Osteoblast (primary cell): ENCODE measurements at places on chromosomes 1 and 21. TPM values are rescaled to one million over a fixed set of nuclear protein-coding genes. Genes with fewer than 3 reads are reported as not detected.

Gene GIPC2
- total RNA-seq = 0.29 and 0.36 TPM in 2 replicates

Gene KIF14
- 1.8 and 2.1 TPM in 2 replicates for total RNA-seq

Gene FAAH
- 2.4 and 4.0 TPM in 2 replicates for total RNA-seq

Gene AMY2B
- total RNA-seq = 6.2 and 6.8 TPM in 2 replicates

Gene RSPO1
- total RNA-seq = 0.36 TPM in 1 of 2 replicates, not detected in the other

Gene TNFRSF1B
- total RNA-seq = 11.2 and 12.7 TPM in 2 replicates

DNA sequence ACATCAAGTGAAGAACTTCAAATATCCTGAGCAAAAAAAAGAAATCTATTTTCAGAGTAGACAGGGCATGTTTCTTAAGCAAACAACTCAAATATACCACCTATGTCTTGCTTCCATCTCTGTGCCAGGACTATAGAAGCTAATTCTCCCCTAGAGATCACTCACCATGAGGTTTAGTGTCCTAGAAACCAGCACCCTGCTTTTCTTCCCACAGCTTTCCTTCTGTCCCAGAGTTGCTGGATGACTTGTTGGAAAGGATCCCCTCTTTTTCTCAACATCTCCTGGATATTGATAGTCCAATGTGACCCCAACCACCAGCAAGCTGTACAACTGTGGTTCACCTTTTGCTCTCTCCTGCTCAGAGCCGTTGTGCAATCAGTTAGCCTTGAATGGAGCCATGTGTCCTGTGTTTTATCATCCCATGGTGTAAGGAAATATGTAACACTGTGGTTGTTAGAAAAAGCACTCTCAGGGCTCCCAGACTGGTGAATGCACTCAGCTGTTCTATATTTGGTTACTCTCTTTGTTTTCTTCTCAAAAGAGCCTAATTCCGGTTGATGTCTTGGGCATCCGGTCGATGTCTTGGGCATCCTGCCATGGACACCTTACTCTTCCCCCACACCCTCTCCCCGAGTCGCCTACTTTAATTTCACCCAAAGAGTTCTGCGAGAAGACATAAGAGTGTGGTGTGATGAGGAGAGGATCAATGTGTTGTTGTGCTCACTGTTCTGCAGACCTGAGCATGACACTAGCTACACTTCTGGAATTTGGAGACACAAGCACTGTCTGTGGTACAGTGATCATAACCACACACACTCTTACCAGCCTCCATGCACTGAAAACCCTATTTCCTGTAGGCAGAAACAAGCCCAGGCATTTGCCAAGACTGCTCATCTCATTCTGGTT is 1.7 kb downstream of the TNFSF4 start:
- H3K27me3 ChIP-seq = no peaks in the 10 kb centered on the region
- H3K27ac ChIP-seq = peak overlapping the region; percentile 13
- H3K4me1 ChIP-seq = peaks cover 31% of the 10 kb centered on the region
- H3K36me3 ChIP-seq = no peaks in the 10 kb centered on the region
- DNase-seq = no peak

DNA sequence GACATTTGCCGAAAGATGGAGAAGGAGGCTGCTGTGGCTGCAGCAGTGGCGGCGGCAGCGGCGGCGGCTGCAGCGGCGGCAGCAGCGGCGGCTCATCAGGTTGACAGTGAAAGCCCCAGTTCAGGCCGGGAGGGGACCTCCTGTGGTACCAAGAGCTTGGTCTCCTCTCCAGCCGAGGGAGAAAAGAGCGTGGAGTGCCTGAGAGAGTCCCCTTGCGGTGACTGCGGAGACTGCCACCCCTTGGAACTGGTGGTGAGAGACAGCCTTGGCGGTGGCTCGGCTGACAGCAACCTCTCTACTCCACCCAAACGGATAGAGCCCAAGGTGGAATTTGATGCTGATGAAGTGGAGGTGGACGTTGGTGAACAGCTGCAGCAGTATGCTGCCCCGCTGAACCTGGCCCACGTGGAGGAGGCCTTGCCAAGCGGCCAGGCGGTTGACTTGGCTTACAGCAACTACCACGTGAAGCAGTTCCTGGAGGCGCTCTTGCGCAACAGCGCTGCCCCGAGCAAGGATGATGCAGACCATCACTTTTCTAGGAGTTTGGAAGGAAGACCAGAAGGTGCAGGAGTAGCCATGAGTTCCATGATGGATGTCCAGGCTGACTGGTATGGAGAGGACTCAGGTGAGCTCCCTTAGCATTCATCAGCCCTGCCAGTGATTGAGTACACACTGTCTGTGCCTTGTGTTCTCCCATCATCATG is 6.3 kb downstream of the ZBTB8B start:
- no peaks in the 10 kb centered on the region for H3K36me3 ChIP-seq
- H3K27me3 ChIP-seq = peaks cover 22% of the 10 kb centered on the region
- H3K4me3 ChIP-seq = no peak overlapping the region
- no peak for DNase-seq
- H3K4me1 ChIP-seq = no peaks in the 10 kb centered on the region

DNA sequence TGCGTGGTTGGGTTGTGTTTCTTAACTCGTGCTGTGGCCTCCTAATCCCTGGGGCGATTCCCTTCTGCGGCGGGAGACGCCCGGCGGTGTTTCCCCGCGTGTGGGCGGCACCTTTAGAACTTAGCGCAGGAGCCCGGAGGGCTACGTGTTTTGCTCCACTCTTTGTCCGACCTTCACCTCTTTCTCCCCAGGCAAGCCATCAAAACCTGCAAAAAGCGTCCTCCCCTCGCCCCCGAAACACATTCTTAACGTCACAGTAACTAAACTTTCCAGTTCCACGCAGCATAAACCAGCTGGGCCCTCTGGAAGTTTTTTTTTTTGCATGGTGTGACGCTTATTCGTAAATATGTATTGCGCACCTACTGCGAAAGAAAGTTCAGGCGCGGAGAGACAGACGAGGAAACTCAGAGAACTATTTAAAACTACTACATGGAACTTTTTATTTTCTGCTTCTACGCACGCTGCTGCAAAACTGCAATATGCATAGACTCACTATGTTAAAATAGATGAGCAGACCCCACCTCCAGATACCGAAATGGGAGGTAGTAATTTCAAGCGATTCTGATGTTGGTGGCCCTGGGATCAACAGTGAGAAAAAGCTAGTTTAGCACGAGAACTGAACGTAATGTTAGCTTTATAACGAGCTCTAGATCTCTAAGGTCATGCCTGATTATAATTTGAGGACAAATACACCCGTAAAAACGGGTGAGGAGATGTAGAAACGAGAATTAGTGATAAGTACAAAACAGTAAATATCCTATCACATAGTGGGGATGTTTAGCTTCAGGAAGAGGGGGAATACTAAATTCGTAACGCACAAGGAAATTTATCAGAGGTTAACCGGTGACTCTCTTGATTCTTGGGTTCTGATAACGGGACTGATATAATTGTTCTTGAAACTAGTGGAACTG is 920 bp downstream of the MTR start:
- peak overlapping the region; percentile 82 for H3K4me3 ChIP-seq
- no peaks in the 10 kb centered on the region for H3K27me3 ChIP-seq
- DNase-seq = peak; percentile 77
- H3K27ac ChIP-seq = peak overlapping the region; percentile 88

DNA sequence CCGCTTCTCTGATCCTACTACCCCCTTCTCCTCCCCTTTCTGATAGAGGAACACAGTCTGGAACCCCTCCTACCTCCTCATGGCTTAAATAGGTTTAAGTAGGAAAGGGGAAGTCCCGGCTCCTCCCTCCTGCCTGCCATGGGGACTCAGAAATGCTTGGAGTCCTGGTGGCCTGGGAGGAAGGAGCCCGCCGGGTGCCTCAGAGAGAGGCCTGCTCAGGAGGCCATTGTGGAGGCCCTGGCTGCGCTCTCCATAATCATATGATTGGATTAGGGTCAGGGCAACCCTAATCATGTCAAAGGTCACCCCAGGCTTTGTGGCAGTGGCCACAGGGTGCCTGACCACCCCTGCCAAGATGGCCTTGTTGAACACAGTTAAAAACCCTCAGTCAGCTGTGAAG is 29.0 kb downstream of the WNT3A start:
- no peaks in the 10 kb centered on the region for H3K4me1 ChIP-seq
- no peaks in the 10 kb centered on the region for H3K36me3 ChIP-seq
- no peak for DNase-seq

- no peaks in the 10 kb centered on the region for H3K36me3 ChIP-seq
- no peak overlapping the region for H3K4me3 ChIP-seq
- H3K27me3 ChIP-seq = no peaks in the 10 kb centered on the region
- H3K27ac ChIP-seq = no peak overlapping the region
Observed at GRCh38 chr1:199221371-199222150, 582.7 kb downstream of the PTPRC start.

DNA sequence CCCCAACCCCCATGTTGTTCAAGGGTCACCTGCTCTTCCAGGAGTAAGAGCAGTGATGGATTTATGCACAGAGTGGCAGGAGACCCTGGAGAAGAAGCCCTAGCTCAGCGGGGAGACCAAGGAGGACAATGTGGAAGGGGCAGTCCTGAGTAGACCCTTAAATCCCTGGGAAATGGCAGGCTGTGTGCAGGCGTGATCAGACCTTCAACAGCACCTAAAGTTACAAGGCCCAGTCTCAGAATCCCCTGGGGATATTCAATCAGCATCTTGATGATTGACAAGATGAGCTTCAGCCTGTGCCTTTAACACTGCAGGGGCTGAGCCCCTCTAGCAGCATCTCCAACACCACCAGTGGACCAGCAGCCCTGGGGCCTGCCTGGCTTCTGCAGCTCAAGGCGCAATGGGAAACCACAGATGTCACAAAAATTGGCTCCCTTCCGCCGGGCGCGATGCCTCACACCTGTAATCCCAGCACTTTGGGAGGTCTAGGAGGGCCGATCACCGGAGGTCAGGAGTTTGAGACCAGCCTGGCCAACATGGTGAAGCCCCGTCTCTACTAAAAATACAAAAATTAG is 60.4 kb downstream of the IRF2BP2 start:
- H3K27ac ChIP-seq = no peak overlapping the region
- H3K27me3 ChIP-seq = no peaks in the 10 kb centered on the region
- H3K4me1 ChIP-seq = peaks cover 22% of the 10 kb centered on the region
- no peak for DNase-seq
- H3K36me3 ChIP-seq = no peaks in the 10 kb centered on the region
- H3K4me3 ChIP-seq = no peak overlapping the region

DNA sequence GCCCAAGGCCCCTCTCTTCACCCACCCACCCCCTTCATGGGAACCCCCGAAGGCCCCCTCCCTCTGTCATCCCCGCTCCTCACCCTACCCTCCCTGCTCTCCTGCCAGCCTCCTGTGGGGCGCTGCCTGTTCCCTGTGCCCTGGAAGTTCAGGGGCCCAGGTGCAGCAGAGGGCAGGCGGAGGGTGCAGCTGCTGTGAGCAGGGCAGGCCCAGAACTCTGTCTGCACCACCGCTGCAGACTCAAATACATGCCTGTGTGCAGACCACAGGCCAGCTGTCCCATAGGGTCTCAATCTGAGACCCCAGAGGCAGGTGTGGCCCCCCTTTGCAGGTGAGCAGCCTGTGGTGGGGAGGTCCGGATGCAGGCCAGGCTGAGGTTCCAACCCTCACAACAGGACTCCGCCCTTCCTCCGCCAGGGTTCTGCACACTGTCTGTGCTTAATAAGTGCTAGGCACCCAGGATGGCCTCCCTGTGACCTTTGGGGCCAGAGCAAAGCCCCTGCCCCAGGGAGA is 62.5 kb downstream of the WNT9A start:
- no peaks in the 10 kb centered on the region for H3K4me1 ChIP-seq
- DNase-seq = peak; percentile 88
- no peaks in the 10 kb centered on the region for H3K27me3 ChIP-seq
- H3K27ac ChIP-seq = no peak overlapping the region

DNA sequence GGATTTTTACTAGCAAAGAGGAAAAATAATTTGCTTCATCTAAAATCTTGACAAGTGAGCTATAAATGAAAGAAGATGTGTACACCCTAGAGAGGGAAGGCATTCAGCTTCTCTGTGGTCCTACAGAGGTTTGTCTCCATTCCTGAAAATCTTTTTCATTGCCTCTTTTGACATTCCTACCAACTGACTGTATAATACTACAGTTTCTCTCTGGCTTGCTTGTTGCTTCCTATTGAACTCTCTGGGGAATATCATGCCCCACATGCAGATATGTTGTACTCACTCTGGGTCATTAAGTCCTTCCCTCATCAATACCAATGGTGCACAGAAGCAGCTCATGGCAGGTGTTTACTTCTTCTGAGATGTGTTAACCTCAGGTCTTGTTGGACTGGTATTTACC is 371.2 kb upstream of the PLXNA2 start:
- H3K27me3 ChIP-seq = no peaks in the 10 kb centered on the region
- no peaks in the 10 kb centered on the region for H3K36me3 ChIP-seq
- H3K4me3 ChIP-seq = no peak overlapping the region
- no peak for DNase-seq

GRCh38 chr1:180789460-180789859 is 123.2 kb upstream of the KIAA1614 start:
- peaks cover 17% of the 10 kb centered on the region for H3K4me1 ChIP-seq
- H3K27ac ChIP-seq = no peak overlapping the region
- H3K4me3 ChIP-seq = no peak overlapping the region
- H3K27me3 ChIP-seq = no peaks in the 10 kb centered on the region
- no peak for DNase-seq

- H3K27me3 ChIP-seq = no peaks in the 10 kb centered on the region
- no peak for DNase-seq
- no peak overlapping the region for H3K4me3 ChIP-seq
- H3K4me1 ChIP-seq = no peaks in the 10 kb centered on the region
Observed at GRCh38 chr21:36127977-36128376, 6.9 kb upstream of the CBR3 start.

DNA sequence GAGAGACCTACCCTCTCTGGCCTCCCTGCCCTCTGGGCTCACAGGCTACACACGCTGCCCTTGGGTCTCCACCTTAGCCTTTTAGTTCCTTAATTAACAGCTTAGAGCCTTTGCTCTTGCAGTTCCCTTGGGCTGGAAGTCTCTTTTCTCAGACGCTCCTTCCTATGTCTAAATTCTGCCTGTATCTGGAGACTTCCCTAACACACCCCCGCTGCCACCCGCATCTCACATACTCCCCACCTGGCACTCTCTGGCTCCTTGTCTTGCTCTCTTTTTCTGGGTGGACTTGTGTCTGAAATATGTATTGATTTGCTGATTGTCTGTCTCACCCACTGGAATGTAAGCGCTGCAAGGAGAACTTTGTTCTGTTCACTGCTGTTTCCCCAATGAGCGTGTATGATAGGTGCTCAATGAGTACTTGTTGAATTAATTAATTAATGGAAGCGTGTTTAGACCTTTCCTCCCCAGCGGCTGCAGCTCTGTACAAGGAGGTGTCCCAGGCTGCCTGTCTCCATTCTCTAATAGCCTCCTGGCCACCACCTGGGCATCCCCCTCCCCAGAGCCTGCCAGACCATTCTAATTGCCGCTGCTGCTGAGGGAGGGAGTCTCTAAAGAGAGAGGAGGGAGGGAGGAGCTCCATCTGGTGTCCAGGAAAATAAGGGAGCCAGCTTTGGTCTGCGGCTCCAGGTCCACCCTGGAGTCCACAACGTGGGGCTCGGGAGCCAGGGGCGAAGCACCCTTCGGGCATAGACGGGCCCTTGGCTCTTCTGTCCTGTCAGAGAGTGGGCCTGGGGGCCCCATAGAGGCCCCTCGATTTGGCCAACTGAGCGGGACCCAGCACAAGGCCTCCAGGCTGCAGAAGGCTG is 95.4 kb downstream of the RNF220 start:
- no peak overlapping the region for H3K4me3 ChIP-seq
- peaks cover 73% of the 10 kb centered on the region for H3K27me3 ChIP-seq
- peak; percentile 85 for DNase-seq
- H3K27ac ChIP-seq = no peak overlapping the region
- no peaks in the 10 kb centered on the region for H3K36me3 ChIP-seq
- H3K4me1 ChIP-seq = no peaks in the 10 kb centered on the region

GRCh38 chr21:23960769-23961168 is 1646.5 kb downstream of the MRPL39 start:
- H3K4me3 ChIP-seq = no peak overlapping the region
- H3K36me3 ChIP-seq = no peaks in the 10 kb centered on the region
- H3K27ac ChIP-seq = no peak overlapping the region
- no peaks in the 10 kb centered on the region for H3K27me3 ChIP-seq
